AG08396 (cell line): ENCODE measurements at places on chromosomes 6 and 20.
A peak's percentile ranks its signal among the peaks of the same experiment; 100 is the strongest.

GRCh38 chr6:125886914-125887313 lies 69.7 kb upstream of the HINT3 start:
- no peak for DNase-seq

DNA sequence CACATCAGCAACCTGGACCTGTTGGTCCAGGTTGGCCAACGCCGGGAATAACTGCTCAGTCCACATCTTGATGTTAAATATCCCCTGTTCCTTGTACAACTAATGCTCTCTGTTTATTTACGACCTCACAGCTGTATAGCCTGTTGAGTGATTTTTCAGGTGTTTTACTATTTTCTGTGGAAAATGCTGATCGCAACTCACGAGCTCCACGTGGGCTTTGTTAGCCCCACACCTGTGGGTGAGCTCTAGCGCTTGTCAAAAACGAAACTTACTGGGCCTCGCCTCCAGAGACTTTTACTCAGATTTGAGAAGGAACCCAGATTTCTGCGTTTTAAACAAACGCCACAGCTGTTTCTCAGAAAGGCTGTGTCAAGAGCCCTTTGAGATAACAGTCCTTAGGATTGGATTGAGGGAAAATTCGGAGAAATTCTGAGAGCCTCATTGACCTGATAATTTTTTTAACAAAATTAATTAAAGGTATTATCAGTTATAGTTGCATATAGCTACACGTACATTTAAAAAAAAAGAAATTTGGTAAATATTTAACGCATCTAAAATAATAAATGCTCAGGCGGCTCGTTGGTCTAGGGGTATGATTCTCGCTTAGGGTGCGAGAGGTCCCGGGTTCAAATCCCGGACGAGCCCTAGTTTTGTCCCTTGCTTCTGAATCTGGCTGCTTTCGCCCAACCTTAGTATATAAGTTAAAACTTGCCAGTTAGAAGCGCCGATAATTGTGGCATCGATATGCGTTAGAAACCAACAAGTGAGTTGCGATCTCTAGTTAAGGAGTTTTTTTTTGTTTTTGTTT lies 16.7 kb downstream of the HMGN4 start:
- no peak for DNase-seq

DNA sequence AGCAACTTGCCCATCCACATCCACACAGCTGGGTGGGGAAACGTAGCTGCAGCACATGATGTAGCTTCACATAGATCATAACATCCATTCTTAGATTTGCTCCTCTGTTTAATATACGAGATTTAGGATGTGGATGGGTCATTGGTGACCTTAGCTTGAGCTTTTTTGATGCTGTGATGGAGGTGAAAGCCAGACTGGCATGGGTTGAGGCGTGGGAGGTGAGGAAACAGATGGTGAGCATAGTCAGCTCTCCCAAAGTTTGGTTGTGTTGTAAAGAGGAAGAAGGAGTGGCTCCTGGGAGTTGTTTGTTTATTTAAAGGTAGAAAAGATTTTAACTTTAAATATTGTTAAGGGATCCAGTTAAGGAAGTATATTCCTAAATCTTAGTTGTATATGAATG lies 5.3 kb downstream of the ARFGEF2 start:
- DNase-seq, result no peak

DNA sequence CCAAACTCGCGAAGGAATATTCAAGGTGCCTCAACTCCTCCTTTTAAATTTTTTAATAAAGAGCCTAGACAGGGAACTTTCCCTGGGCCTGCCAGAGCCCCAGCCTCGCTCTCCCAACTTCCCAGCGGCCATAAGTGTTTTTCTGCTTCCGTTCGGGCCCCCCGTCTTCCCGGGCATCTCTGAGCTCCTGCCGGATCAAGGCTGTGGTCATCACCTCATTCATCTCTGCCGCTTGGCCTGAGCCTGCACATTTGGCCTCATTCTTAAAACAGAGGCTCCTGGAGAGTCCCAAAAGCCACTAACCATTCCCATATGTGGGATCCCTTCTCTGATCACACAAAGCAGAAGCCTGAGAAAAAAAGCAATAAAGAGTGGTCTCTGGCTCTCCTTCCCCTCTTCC lies 969.1 kb upstream of the DEFB115 start:
- no peak for DNase-seq

DNA sequence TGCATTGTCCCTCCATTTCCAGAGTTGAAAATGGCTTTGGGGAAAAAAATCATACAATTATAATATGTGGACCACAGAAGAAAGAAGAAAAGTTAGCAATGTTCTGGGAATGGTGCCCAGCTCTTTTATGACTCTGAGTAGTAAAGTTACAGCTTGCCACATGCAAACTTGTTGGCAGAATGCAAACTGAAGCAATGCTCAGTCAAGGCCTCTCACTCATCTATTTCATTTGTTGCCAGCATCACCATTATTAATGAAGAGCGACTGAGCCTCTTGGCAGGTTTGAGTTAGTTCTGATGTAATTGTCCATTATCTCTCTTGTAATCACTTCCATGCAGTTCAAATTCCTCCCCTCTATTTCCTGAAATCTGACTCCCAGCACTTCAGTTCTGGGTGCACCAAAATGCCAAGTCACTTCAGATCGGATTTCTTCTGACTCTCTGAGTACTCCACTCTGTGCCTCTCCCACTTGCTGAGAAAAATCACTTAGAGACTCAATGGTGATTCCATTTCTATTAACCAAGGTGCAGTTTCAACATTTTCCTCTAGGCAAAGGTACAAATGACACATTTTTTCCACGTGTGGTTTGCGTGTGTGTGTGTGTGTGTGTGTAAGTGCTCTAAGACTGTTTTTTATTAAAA lies 154.4 kb upstream of the STMND1 start:
- peak; percentile 68 for DNase-seq

DNA sequence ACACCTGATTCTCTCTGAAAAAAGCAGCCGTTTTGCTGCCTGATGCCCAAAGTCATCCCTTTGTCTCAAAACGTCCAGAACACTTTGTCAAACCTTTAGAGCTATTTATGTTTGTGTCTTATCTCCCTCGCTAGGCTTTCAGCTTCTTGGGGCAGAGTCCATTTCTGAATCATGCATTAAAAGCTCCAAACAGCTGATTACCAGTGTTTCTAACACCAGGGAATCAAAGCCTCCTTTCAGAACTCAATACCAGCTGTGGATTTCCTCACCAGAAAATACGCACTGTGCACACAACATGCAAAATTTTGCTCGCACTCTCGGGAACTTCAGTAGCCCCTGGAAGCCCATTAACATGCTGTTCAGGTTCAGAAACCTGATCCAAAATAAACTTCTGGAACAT lies 333.3 kb downstream of the HACE1 start:
- no peak for DNase-seq

- DNase-seq, result peak; percentile 90
Observed at GRCh38 chr20:63686492-63687321, 9.7 kb upstream of the TNFRSF6B start.

DNA sequence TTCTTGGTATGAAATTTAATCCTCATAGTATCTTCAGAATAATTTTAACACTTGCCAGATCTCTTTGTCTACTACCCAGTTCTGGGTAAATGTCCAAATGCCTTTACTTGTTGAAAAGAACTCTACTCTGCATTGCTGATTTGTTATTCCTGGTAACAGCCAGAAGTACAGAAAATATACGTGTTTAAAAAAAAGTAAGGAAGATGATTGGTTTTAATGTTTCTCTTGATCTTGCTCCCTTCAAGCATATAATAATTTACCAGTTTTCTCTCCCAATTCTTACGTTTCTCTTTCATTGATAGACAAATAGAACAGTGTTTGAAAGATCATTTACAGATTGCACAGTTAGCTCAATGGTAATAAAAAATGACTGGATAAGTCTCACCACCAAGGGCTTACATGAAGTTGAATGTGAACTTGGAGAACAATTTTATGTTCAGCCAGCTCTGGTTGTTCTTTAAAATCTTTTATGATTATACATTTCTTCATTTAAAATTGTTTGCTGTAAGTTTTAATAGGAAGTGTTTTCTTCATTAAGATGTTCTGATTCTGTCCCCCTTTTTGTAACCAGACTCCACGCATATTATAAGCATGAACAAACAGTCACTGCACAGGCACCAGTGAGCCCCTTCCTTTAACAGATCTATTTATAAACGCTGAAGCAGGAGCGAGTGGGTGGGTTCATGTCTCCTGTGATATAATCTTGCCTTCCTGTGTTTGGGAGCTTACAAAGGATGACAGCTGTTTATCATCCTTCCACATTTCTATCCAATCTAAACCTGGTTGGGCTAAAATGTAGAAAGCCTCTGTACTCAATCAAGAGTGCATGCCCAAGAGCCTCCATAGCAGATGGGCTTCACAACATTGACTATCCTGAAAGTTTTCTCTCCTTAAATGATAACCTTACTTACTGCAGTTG lies 299.5 kb downstream of the PRL start:
- DNase-seq, result no peak

- no peak for DNase-seq
Observed at GRCh38 chr6:106751501-106752252, 122.3 kb downstream of the QRSL1 start.

DNA sequence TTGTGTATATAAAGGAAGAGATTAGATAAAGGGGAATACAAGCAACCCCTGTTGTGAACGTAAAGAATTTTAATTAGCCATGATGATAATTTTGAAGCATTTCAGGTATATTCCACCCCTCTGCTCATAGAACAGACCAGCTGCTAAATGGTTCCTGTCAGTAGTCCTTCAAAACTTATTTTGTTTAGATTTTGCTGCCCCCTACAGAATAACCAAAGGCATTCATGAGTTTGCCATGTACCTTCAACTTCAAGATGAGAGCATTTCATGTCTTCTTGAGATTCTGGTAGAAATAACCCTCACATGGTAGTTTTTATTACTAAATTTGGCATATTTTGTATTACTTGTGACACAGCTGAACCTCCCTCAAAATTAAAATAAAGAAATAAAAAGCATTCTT lies 1586.7 kb downstream of the HACE1 start:
- no peak for DNase-seq

GRCh38 chr6:96974516-96974915 lies 50.0 kb downstream of the KLHL32 start:
- no peak for DNase-seq

GRCh38 chr6:83467620-83468036 lies 36.8 kb upstream of the ME1 start:
- no peak for DNase-seq

- DNase-seq, result no peak
Observed at GRCh38 chr6:3584606-3585005, 127.8 kb upstream of the SLC22A23 start.

DNA sequence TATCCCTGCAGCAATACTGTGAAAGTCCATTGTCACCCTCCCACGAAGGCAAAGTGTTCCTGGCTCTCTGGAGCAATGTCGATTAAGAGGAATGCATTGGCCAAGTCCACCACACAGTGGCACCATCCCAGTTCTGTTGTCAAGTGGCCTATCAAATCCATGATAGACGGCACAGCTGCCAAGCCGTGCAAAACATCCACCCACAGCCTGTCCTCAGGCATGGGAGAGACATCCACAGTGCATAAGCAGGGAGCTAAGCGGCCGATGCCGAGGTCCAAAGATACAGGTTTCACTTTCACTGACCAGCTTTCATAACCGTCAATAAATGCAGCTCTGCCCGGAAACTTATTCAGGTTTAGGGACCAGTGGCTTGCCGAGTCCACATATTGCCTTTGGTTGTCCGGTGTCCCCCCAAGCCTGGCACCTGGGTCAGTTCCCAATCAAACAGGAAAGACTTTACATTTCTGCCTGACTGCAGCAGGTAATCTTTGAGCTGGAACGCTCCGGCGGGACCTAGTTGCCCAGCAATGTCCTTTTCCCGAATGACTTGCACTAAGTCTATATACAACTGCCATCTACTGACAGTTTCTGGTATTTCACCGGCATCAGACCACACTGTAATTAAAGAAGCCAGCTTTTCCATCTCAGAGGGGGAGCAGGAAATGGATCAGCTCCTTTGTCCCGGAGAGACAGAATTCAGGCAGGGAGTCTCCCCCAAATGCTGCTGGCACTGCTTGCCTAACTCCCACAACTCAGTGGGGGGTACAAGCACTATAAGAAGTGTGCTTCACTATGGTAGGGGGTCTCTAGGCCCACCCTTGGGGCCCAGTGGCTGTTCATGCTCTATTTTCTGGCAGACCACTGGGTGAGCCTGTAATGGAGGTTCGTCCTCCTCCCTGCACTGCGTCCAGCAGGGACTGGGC lies 6.3 kb downstream of the ZKSCAN3 start:
- DNase-seq, result peak; percentile 76

DNA sequence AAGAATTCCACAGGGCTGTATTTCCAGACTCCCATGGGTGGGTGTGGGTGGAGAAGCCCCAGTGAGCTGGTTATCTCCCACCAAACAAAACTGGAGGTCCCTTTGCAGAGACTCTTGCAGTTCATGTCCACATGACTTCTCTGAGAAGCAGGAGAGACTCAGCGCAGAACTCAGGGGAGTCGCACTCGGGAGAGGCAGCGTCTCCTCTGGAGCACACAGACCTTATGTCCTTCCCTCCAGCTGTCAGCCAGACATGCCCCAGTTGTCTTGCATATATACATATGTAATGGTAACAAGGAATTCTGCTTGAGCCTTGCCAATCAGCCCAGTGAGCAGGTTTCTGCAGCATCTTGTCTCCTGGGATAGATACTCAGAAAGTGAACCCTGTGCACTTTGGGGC lies 23.8 kb downstream of the MYT1 start:
- DNase-seq, result no peak

GRCh38 chr6:150194195-150194594 lies 51.4 kb downstream of the PPP1R14C start:
- no peak for DNase-seq

- DNase-seq, result peak; percentile 31
Observed at GRCh38 chr6:63573899-63574553, 1.7 kb downstream of the LOC128125822 start.

GRCh38 chr6:151772446-151772845 lies 35.0 kb upstream of the ESR1 start:
- DNase-seq, result no peak

GRCh38 chr6:36358226-36358915 lies 21.7 kb upstream of the BNIP5 start:
- DNase-seq, result no peak

GRCh38 chr6:128694303-128695009 lies 174.1 kb upstream of the PTPRK start:
- DNase-seq, result no peak
